Skin of body (tissue), 3 donors: ENCODE measurements at places on chromosomes 1 and 21. TPM values are rescaled to one million over a fixed set of nuclear protein-coding genes. Genes with fewer than 3 reads are reported as not detected.

DNA sequence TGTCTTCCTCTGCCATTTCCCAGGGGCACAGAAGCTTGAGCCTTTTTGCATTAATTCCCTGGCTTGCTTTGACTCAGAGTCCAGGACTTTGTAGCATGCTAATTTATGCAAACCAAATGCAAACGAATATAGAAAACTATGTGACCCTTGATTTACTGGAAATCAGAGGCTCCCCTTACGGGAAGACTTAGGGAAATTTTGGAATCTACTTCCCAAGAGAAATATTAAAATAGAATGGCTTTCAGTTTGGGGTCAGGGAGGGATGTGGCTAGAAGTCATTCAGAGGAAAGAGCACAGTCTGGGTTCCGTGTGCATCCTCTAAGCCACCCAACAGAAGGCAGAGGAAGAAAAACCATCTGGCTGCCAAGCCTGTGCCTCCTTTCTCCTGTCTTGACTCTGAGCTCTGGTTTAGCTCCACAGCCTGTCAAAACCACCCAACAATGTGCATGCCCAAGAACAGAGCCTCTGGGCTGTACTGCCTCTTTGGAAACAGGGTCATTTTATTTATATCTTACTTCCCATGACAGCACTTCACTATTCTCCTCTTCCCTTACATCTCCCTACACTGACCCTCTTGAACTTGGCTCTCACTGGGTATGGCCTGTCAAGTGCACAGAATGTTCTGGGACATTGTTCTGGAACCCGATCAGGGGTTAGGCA is 30.1 kb downstream of the ATF3 start:
- DNase-seq = peak; percentile 35

Gene HUNK
- total RNA-seq = 5.5 TPM

Gene ALG14
- total RNA-seq = 1.8 TPM

- peak; percentile 61 for DNase-seq
These were observed 90.9 kb upstream of the SLC44A3 start for GRCh38 chr1:94729267-94729666.

GRCh38 chr1:12547586-12548225 is 70.3 kb downstream of the DHRS3 start:
- no peak for DNase-seq

DNA sequence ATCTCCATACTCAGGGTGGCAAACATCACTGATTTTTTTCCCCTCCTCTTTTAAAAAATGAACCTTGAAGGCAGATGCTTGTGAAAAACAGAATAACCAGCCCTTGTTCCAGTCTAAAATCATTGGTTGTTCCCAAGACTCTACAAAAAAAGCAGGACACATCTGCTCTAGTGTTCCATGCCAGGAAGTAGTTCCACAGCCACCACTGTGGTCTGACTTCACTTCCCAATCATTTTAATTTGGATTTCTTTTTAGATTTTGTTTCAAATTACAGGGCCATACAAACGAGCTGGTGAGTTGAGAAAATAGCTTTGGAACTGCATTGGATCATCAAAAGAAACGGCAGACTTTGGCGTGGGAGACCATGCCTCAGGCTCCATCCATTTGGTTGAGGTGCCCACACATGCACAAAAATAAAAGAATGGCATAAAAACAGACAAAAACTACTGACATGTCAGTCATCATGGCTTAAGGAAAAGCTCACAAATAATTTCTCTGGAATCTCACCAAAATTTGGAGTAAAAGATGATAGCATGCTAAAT is 210.0 kb downstream of the GABPA start:
- peak; percentile 55 for DNase-seq

- DNase-seq = no peak
These were observed 8.1 kb upstream of the ETV3L start for GRCh38 chr1:157107702-157108101.

DNA sequence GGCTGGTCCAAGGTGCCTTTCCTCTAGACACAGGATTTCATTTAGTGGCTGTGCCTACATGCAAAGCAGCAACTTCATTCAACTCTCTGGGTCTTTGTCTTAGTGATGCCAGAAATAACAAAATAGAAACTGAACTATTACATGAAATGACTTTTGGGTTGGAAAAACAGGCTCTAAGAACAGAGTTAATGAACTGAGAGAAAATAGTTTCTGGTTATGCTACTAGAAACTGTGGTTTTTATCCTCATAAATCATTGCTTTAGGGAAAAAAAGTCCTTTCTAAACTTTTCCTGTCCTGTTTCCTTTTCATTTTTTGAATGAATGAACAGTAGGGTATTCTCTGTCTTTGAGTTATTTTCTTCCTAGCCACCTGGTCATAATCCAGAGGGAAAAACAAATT is 424.0 kb downstream of the KIF26B start:
- DNase-seq = no peak

DNA sequence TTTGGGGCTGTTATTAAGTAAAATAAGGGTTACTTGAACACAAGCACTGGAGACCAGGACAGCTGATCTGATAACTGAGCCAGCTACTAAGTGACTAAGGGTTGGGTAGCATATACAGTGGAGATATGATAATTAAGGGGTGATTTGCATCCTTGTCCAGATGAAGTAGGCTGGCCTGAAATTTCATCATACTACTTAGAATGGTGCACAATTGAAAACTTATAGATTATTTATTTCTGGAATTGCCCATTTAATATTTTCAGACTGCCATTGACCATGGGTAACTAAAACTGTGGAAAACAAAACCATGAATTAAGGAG is 3.8 kb upstream of the CD1B start:
- DNase-seq = no peak

DNA sequence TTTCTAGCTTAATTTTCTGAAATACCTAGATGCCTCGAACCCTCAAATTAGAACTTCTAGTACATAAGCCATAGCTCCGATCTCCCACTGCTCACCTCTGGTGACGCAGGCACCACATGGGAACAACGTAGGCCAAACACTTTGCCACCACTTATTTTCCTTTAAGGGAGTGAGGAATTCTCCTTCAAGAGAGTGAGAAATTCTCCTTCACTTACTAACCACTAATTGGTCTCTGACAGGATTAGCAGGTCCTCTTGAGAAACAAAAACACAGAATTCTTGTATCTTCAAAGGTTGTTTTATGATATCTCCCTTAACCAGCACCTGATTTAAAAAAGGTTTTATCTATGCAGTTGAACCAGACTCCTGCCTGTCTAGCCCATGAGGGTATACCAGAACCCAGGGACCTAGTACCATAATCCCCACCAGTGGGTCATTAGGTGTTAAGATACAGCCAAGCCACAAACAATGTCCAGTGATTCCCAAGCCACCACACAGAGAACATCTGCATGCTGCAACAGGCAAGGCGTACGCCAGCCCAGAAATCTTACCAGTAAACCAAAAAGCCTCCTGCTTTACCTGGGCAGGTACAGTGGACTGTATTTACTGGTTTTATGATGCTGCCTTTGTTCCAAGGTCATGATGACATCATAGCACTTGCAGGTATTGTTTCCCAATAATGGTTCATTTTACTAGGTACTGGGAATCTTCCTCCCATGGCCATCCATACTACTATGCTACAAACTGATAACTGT is 20.3 kb upstream of the CXADR start:
- no peak for DNase-seq

GRCh38 chr1:205456868-205457745 is 1.3 kb upstream of the BLACAT1 start:
- DNase-seq = no peak

GRCh38 chr1:27686223-27686990 is 14.4 kb upstream of the IFI6 start:
- no peak for DNase-seq

GRCh38 chr21:33199100-33199464 is 30.7 kb upstream of the IFNAR2 start:
- no peak for DNase-seq

Gene FCN3
- not detected for total RNA-seq

Gene RPTN
- 4.4 TPM for total RNA-seq

DNA sequence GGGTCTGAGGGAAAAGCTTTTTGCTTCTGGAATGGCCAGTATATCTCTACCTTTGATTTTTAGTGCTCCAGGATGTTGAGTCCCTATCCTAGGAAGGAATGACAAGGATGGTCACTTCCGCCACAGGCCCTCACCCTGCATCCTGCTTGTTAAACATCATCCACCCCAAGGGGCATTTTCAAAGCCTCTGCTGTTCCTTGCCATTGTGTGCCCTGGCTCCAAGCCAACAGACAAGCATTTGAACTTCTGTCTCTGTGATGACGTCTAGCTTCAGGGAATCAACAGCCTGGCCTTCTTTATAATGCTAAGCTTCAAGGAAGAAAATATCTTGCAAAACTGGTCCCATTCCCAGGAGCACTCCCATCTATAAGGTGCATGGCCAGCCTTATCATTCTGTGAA is 12.3 kb upstream of the JAM2 start:
- DNase-seq = no peak

GRCh38 chr1:110235834-110236682 is 25.9 kb downstream of the KCNC4 start:
- no peak for DNase-seq

Gene GBP3
- 7.2 TPM for total RNA-seq

- no peak for DNase-seq
These were observed 1292.3 kb upstream of the B3GALT2 start for GRCh38 chr1:194478731-194479130.
